ENCODE measurements at places on chromosomes 5 and 9.
A peak's percentile ranks its signal among the peaks of the same experiment; 100 is the strongest.

DNA sequence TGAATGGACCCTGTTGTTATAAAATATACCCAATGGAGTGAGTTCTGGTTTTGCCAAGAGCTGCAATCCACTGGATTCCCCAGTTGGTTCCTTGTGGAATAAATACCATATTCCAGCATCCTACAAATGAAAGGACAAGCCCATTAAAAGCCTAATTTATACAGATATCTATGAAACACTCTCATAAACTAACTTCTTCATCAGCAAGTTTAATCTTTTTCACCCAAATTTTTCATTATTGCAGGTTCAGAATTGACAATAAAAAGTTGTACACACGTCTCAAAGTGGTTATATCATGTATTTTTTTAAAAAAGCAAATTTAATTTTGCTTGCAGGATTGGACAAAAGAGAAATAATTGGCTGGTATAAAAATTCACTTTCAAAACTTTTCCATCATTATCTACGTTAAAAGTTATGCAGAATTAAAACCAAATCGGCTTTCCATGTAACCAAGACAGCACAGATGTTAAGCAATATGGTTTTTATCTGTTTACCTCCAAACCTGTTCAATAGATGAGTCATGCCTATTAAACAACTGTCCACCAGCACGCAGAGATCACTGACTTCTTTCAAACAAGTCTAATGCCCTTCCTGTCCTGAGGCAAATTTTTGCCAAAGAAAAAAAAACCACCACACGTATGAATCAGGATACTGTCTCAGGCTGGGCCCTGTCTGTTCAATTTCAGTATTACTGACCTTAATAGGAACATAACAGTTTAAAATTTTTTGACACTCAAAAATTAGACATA is 42.5 kb downstream of the CEMIP2 start:
- DNase-seq: no peak

DNA sequence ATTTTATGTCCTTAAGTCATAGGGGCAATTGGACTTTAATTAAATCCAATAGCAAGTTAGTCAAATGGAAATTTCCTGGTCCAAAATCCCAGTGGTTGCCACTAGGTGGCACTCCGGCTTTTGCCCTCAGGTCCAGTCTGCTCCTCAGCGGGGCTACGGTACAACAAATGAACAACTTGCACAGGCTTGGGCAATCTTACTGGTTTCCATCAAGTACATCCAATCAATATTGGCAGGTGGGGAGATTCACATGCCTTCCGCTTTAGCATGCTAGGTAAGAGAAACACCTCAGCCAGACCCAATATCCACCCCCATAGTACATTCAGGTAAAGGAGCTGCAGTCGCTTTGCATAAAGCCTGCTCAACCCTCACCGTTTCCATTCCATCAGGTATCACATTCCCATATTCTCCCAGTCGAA is 6.3 kb upstream of the MXD3 start:
- DNase-seq: peak; percentile 61

- DNase-seq: no peak
These were observed 378.6 kb downstream of the GADD45G start for GRCh38 chr9:89983411-89983810.

DNA sequence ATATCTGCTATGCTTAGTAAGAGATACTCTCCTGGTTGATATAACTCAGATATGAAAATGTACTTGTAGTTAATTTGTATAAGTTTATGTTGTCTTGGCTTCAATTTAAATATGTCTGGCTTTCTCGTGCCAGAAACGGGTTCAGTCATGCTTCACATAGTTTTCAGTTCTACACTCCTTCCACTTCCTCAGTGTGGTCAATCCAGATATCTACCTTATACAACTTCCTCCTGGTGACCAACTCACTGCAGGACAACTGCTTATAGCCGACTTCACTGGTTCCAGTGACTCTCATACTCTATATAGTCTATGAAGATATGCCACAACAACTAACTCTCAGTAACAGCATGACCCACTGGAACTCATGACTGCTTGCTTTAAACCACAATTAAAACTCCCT is 690.4 kb downstream of the SLCO4C1 start:
- DNase-seq: no peak

GRCh38 chr5:60334281-60334713 is 365.7 kb downstream of the DEPDC1B start:
- DNase-seq: no peak

DNA sequence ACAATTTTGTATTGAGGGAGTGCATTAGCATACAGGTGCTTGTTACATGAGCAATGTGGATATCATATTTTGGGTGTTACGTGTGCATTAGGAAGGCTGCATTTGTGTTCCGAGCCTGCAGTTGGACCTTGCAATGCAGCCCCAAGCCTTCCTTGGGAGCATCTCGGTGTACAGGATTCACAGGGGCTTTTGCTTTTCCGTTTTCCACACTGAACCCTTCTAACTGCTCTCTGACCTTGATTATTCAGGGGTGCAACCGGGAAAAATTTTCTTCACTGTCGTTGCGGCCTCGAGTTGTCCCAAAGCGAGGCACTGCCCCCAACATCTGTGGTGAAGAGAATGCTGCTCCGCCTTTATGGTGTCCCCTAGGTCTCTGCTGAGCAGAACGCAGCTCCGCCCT is 80.1 kb upstream of the PLEKHG4B start:
- no peak for DNase-seq

DNA sequence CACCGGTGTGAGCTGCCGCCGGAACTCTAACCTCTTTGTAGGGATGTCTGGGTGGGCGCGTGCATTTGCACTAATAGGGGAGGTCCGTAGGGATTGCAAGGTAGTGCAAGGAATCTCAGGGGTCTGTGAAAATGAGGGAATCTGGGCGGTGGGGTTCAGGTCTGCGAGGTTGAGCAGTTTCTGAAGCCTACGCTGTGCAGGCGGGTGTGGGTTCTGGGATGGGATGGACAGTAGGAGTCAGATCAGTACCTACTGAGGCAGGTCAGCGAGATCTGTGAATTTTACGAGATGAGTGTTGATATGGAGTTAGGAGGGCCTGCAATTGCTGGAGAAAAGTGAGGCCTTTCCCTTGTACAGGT is 856 bp upstream of the ATOSB start:
- no peak for DNase-seq

- DNase-seq: no peak
These were observed 318.3 kb upstream of the RPS23 start for GRCh38 chr5:82596451-82596850.

- DNase-seq: peak; percentile 9
These were observed 559 bp downstream of the SLC38A9 start for GRCh38 chr5:55711507-55712022.

GRCh38 chr5:169003721-169004541 is 297.0 kb downstream of the SLIT3 start:
- DNase-seq: no peak

- DNase-seq: no peak
These were observed 1802.2 kb upstream of the ACO1 start for GRCh38 chr9:30582240-30582639.

- peak; percentile 37 for DNase-seq
These were observed 1.1 kb upstream of the FAM78A start for GRCh38 chr9:131277287-131277909.

GRCh38 chr9:35691334-35691650 is 1.6 kb upstream of the TPM2 start:
- DNase-seq: no peak

DNA sequence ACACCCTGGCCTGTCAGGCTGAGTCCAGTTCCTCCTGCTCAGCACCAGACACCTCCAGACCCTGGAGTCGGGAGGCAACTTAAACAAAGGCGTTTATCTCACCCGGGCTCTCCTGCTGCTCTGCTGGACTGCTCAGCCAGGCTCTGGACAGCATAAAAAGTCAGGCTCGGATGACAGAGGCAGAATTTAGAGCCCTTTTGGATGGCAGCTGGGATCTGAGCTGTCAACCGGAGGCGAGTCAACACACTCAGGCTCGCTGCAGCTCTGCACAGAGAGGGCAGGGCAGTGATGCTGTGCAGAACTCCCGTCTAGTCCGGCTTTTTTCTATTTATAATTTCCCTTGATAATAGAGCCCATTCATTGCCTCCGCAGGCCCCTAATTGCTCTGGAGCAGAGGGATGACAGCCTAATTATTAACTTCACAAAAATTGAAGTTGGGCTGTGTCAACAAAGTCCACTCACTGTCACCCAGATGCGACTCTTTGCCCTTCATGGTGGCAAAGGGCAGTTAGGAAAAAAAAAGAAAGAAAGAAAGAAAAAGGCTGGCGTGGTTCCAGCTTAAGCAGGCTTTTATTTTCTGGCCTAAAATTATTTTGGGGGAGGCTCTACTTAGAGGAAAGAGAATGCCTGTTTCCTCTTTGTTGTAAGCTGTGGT is 37.6 kb downstream of the STC2 start:
- DNase-seq: no peak
